Lung microvascular endothelial cell (primary cell): ENCODE measurements at places on chromosomes 1 and 21. TPM values are rescaled to one million over a fixed set of nuclear protein-coding genes. Genes with fewer than 3 reads are reported as not detected.

MMEL1 gene
- total RNA-seq = 1.4 and 2.8 TPM in 2 replicates

GPR157 gene
- 2.6 and 5.8 TPM in 2 replicates for total RNA-seq

HSF2BP gene
- total RNA-seq = 0.20 and 0.44 TPM in 2 replicates

TNFRSF9 gene
- total RNA-seq = under 0.01 TPM in 2 replicates

RIMKLA gene
- under 0.01 TPM in 2 replicates for total RNA-seq

CAPN9 gene
- not detected in 2 replicates for total RNA-seq

FCGR2B gene
- total RNA-seq = not detected in 2 replicates
